ENCODE measurements at places on chromosomes 2 and 18. TPM values are rescaled to one million over a fixed set of nuclear protein-coding genes. Genes with fewer than 3 reads are reported as not detected.

GRCh38 chr2:169240405-169240804 lies 121.9 kb downstream of the LRP2 start:
- DNase-seq: no peak

- peak; percentile 38 for DNase-seq
Measured at GRCh38 chr2:25597881-25598280, 75.5 kb downstream of the DTNB start.

MC2R gene
- total RNA-seq: not detected

MYL1 gene
- not detected for total RNA-seq

GRCh38 chr18:42326752-42327151 lies 371.7 kb downstream of the PIK3C3 start:
- no peak for DNase-seq

- no peak for DNase-seq
Measured at GRCh38 chr2:44349506-44349905, 11.8 kb downstream of the PREPL start.

DNA sequence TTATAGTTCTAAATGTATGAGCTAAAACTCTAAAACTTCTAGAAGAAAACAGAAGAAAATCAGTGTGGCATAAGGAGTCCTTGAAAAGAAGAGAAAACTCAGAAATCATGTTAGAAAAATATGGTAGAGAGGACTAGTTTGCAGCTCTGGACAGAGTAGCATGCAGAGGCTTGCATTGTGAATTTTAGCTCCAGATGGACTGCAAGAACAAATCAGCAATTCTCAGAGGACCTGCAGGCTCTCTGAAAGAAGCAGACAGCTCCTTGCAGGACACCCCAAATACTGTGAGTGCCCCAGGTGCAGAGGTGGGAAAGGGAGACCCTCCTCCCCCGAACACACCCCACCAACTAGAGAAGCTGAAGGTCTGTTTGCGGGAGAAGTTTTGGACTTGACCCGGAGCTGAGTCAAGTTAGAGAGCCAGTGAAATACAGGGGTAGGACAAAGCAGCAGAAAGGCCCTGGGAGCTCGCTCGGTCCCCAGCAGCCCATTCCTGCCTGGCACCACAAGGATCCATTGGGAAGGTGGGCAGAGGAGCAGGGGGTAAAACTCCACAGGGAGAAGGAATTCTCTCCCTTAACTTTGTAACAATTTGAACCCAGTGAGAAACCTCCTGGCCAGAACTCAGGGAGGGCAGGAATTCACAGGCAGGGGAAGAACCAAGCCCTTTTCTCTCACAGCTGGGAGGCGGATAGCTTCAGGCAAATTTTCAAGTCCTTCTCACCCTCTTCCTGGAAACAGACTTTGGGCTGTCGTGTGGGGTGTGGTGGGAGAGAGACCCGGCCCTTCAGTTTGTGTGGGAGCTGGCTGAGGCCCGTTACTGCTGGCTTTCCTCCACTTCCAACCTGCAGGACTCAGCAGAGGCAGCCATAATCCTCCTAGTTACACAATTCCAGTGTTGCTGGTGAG lies 216.2 kb upstream of the SLC35G4 start:
- DNase-seq: no peak

DNA sequence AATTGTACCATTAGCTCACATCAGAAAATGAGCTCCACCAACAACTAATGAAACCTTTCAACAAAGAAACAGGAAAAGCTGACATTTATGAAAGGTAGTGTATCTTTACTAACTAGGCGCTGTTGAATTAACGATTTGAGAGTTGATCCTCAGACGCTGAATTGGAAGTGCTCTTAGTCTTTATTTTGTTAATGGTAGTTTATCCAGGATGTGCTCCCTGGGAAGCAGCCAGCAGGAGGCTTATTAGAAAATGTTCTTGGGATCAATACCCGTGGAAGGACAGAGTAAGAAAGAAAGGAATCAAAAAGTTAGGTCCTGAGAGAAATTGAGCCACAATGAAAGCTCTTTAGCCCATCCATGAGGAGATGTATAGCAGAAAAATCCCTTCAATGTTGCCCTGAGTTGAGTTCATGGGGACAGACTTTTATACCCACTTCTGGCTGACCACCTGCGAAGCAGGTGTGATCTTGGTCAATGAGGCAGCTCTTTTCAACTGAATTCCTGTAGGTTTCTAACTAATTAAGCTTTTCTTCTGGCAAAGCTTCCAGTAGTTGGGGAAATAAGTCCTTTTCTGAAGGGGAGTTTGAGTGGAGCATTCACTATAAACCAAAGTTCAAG lies 492.6 kb upstream of the REG3G start:
- DNase-seq: no peak

DNA sequence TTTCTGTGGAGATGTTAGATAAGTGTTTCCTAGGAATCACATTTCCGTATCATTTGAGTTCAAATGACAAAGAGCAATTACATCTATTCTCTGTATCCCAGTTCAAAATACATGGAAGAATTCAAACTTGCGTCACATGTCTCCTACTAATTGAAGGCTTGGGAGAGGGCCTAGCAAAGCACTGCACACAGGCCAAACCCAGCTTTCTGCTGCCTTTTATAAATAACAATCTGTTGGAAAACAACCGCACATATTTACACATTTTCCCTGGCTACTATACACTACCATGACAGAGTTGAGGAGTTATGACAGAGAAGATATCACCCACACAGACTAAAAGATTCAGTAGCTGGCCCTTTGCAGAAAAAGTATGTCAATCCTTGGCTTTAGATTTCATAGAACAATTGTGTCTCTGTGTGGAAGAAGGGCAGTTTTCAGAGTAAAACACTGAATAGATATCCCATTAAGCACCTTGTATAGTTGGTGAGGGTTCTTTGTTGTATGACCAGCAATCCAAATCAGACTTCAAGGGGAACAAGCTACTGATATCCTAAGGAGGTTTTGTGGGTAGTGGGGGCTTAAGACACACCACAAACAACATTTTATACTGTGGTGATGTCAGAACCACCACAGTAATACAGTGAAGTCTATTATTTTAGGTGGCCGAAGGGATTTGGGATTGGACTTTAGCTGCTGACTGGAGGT lies 861.3 kb downstream of the CCDC85A start:
- DNase-seq: no peak

LYPD6B gene
- 0.15 TPM for total RNA-seq

- DNase-seq: peak; percentile 88
Measured at GRCh38 chr2:46471-47345, at the start of gene FAM110C. TSS of gene FAM110C (minus strand) at chr2:46505. CDS start at chr2:46385, 120 bp downstream.

DNA sequence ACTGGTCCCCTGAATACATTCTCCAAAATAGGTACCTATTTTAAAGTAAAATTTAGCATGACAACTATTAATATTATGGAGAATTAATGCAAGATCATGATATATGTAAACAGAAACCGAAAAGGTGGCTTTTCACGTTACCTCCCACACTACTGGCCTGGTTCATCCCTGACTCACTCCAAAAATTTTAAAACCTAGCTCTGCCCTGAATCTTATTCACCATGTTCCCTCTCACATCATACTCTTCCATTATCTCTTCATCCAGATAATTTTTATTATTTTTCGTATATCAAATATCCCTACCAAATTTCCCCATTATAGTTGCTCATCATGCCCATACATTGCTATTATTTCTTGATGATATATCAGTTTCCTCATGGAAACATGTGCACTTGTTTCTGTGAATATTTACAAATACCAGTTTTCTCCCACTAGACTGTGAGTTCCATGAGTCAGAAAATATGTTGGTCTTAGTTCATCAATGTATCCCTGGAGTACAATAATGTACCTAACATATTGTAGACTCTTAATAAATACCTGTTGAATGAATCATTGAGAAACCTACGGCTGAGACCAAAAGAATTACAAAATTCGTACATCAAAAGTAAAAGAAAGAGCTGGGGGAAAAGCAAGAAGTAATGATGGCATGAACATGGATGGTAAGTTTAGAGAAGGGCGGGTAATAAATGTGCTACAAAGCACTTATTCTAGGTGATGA lies 360.1 kb upstream of the CHAC2 start:
- DNase-seq: peak; percentile 65

- no peak for DNase-seq
Measured at GRCh38 chr2:23058435-23058834, 326.5 kb upstream of the KLHL29 start.

- peak; percentile 34 for DNase-seq
Measured at GRCh38 chr18:69397096-69397495, 3.6 kb upstream of the DOK6 start.

DNA sequence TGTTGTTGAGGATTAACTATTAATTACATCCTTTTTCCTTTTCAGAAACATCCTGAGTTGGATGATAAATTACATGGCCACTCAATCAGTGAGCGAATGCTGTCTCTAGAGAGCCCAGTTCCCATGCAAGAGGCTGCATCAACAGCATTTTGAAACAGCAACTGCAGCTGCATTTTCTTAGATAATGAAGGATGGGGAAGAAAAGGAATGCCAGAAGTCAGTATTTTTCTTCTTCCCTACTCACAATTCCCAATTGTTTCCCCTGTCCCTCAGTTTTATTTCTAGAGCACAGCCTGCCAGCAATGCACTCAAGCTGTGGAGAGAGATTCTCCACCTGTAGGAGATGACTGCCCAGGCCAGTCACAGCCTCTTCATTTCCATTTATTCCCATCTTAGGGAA lies 6.9 kb downstream of the SCN7A start:
- DNase-seq: no peak

DNA sequence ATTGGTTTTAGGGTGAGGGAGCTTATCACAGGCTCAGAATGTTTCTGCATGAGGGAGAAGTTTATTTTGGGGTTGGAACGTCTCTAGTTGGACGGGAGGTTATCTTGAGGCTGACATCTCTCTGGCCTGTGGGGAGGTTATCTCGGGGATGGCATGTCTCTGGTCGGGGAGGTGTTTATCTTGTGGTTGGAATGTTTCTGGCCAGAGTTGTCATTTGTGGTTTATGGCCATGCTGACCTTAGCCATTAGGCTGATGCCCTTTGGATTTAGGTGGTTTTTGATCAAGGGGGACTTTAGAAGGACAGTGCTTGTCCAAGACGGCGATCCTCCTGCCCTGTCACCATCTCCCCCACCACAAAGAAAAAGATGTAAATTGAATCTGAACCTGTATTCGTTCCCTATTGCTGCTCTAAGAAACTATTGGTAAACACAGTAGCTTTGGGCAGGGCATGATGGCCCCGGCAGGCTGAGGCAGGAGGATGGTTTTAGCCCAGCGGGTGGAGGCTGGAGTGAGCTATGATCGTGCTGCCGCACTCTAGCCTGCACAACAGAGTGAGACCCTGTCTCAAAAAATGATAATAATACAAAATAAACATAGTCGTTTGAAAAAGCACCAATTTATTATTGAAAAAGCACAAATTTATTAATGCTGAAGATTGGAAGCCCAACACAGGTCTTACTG lies 17.8 kb upstream of the MPPE1 start:
- DNase-seq: no peak

- DNase-seq: no peak
Measured at GRCh38 chr2:42850016-42850805, 57.8 kb upstream of the HAAO start.

- no peak for DNase-seq
Measured at GRCh38 chr2:216810399-216811160, 49.3 kb downstream of the TNP1 start.

FHOD3 gene
- 117 TPM for total RNA-seq

RESP18 gene
- not detected for total RNA-seq

NPPC gene
- total RNA-seq: 0.40 TPM

- no peak for DNase-seq
Measured at GRCh38 chr2:198045227-198045626, 240.8 kb downstream of the PLCL1 start.

- no peak for DNase-seq
Measured at GRCh38 chr2:37263839-37264238, 32.4 kb downstream of the NDUFAF7 start.

DNA sequence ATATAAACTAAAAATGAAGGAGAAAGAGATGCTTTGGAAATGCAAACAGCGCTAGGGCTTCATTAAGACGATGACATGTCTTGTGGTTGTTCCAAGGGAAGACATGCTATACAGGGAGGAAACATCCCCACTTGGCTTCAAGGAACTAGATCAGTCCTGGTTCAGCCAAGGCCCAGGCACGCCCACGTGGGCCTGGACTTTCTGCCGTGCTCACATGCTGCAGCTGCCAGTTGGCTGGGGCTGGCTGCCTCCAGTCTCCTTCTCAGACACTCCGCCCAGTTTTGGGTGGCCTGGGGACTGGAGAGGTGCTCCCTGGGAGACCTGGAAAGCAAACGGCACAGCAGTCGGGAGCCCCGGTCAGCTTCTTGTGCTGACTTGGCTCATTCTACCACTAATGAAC lies 109.6 kb downstream of the GLI2 start:
- no peak for DNase-seq

ATG16L1 gene
- 44.0 TPM for total RNA-seq

DNA sequence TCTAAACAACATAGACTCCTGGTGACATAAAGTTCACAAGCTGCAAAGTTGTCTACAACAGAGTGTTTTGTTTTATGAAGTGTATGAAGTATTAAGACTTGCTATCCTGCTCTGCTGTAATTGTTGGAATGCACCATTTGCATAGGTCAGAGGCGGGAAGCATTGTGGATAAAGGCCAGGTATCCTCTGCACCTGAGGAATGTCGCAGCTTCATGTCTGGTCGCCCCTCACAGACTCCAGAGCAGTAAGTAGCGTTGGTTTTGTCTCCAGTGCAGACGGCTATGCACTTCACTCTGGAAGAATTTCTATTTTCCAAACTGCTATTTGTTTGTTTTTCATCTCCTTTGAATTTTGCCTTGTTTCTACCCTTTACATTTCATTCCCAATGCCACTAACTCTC lies 63.1 kb downstream of the UNC80 start:
- no peak for DNase-seq

- no peak for DNase-seq
Measured at GRCh38 chr2:121911036-121911435, 155.6 kb downstream of the TSN start.

- no peak for DNase-seq
Measured at GRCh38 chr2:15142069-15142689, 419.0 kb downstream of the NBAS start.

DNA sequence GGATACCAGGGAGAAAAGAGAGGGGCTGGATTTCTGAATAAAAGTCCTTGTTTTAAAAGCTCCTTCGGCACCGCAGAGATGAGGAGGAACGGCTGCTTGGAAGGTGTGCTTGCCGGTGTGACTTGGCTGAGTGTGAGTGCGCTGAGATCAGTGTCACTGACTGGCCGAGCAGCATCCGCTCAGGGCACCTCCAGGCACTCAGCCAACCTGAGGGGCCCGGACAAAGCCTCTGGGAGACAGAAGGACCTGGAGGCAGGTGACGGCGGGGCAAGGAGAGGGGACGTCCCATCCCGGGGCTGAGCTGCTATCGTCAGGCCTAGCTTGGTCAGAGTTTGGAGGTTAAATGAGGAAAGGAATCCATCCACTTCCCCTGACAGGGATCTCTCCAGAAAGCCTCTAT lies 16.8 kb upstream of the ALLC start:
- no peak for DNase-seq

DNA sequence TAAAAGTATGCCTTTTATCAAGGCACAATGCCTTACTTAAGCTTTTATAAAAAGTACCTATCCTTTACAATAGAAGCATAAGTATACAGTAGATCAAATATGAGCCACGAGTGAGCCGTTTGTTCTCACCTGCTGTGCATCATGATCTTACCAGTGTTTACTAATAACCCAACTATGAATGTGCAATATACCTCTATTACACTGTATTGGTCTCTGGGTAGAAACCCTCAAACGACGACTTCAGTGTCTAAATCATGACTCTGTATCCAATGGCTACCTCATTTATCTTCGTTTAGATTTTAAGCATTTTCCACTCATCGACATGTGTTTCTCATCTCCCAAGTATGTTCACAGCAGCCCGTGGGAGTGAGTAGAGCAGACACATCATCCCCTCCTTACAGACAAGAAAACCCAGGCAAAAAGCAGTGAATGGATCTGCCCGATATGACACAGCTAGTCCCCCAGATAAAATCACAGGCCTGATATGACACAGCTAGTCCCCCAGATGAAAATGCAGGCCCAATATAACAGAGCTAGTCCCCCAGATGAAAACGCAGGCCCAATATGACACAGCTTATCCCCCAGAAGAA lies 279.8 kb downstream of the TNS1 start:
- no peak for DNase-seq

TMEM169 gene
- 4.3 TPM for total RNA-seq
